ENCODE measurements at places on chromosomes 5 and 9.
A peak's percentile ranks its signal among the peaks of the same experiment; 100 is the strongest.

DNA sequence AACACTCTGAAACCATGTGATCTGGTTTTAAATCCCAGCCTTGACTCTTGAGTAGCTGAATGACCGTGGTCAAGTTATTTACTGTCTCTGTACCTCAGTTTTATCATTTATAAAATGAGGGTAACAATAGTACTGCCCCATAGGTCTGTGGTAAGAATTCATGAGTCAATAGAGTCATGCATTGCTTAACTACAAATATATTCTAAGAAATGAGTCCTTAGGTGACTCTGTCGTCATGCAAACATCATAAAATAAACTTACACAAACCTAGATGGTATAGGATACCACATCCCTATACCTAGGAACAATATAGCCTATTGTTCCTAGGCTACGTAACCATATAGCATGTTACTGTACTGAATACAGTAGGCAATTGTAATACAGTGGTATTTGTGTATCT is 20.3 kb upstream of the ABCA1 start:
- H3K4me1 ChIP-seq = no peaks in the 10 kb centered on the region
- H3K27me3 ChIP-seq = no peaks in the 10 kb centered on the region
- no peak for DNase-seq
- no peak overlapping the region for H3K4me3 ChIP-seq
- no peaks in the 10 kb centered on the region for H3K36me3 ChIP-seq

GRCh38 chr9:92173318-92173717 is 58.1 kb upstream of the SPTLC1 start:
- H3K4me1 ChIP-seq = no peaks in the 10 kb centered on the region
- no peaks in the 10 kb centered on the region for H3K27me3 ChIP-seq
- no peaks in the 10 kb centered on the region for H3K36me3 ChIP-seq
- no peak for DNase-seq
- no peak overlapping the region for H3K27ac ChIP-seq
- H3K4me3 ChIP-seq = no peak overlapping the region

DNA sequence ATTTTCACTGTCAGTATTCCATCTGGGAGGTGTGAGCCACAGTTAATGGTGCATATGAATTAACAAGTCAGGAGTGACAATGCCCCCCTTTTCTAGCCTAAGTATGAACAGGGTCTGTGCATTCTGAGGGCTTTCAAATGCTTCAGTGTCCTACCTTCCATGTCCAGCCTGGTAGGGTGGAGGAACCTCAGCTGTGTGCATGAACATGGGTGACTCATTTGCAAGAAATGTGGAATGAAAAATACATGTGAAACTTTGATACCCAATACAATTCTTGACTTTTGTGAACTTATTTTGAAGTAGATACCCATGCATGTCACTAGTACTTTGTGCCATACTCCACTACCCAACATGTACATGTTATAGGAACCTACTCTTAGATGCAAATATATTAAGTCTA is 375.8 kb downstream of the SEMA5A start:
- no peaks in the 10 kb centered on the region for H3K27me3 ChIP-seq
- H3K4me3 ChIP-seq = no peak overlapping the region
- H3K36me3 ChIP-seq = no peaks in the 10 kb centered on the region
- DNase-seq = no peak
- no peaks in the 10 kb centered on the region for H3K4me1 ChIP-seq

DNA sequence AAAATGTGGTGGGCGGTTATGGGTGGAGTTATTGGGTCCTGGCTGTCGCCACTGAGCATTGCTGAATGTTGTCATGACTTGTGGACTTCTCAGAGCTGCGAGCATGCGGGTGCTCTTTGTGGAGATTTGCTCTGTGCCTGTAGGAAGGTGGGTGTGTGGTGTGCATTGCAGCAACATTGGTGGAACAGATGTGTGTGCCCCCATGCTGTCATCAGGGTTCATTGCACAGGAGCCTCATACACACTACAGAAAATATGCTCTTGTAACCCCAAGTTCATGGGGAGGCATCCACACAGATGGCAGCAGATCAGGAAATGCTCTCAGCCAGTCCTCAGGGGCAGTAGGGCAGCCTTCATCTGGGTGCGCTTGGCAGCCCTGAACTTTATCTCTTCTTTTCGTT is 55.9 kb upstream of the PHF2 start:
- no peaks in the 10 kb centered on the region for H3K27me3 ChIP-seq
- H3K36me3 ChIP-seq = peaks cover 32% of the 10 kb centered on the region
- no peak overlapping the region for H3K27ac ChIP-seq
- no peaks in the 10 kb centered on the region for H3K4me1 ChIP-seq
- no peak overlapping the region for H3K4me3 ChIP-seq

GRCh38 chr5:91277840-91278239 is 105.3 kb downstream of the ARRDC3 start:
- no peak for DNase-seq
- no peaks in the 10 kb centered on the region for H3K36me3 ChIP-seq
- H3K27me3 ChIP-seq = no peaks in the 10 kb centered on the region
- H3K4me3 ChIP-seq = no peak overlapping the region
- no peak overlapping the region for H3K27ac ChIP-seq
- peaks cover 24% of the 10 kb centered on the region for H3K4me1 ChIP-seq

DNA sequence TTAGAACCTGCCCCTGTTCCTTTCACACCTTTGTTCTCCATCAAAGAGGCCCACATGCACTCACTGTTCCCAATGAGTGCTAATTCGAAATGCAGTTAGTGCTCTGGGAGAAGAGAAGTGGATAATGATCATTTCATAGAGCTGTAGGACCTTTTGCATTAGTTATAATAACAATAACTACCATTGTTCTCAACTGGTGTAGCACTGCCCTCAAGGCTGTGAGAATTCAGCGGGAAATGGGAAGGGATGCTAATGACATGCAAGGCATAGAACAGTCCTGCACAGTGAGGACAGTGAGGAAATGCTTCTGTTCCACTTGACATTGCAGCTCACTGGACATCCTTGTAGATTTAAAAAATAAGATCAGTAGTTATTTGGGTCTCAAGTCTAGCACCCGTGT is 187.4 kb downstream of the FBXL7 start:
- H3K27me3 ChIP-seq = no peaks in the 10 kb centered on the region
- no peaks in the 10 kb centered on the region for H3K36me3 ChIP-seq
- H3K27ac ChIP-seq = no peak overlapping the region
- no peaks in the 10 kb centered on the region for H3K4me1 ChIP-seq
- no peak overlapping the region for H3K4me3 ChIP-seq

GRCh38 chr5:522899-523440 is 1.3 kb downstream of the SLC9A3 start:
- DNase-seq = peak; percentile 37
- H3K4me1 ChIP-seq = peaks cover 12% of the 10 kb centered on the region
- H3K27ac ChIP-seq = no peak overlapping the region
- no peaks in the 10 kb centered on the region for H3K36me3 ChIP-seq

- peaks cover 6% of the 10 kb centered on the region for H3K36me3 ChIP-seq
- H3K27me3 ChIP-seq = no peaks in the 10 kb centered on the region
- peak overlapping the region; percentile 6 for H3K27ac ChIP-seq
- no peak overlapping the region for H3K4me3 ChIP-seq
- no peaks in the 10 kb centered on the region for H3K4me1 ChIP-seq
- DNase-seq = no peak
Observed at GRCh38 chr9:34256987-34257585, 72.0 kb downstream of the KIF24 start.
